ENCODE measurements at places on chromosomes 7 and 10.

DNA sequence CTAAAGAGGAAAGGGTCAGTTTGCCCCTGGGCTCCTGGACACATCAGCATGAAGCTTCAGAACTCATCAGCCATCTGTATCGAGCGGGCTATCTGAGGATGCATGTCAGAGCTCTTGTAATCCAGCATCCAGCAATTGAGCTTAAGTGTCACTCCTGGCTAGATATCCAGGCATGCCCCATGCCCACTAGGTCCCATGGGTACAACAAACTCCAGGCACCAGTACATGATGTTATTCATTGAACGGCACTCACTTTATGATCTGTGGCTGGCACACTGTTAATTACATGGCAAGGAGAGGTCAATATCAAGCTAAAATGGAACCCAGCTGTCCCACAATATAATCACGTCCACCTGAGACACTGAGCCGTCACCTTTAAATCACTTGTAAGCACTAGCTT is 274.2 kb downstream of the ELMO1 start:
- no peak for DNase-seq

DNA sequence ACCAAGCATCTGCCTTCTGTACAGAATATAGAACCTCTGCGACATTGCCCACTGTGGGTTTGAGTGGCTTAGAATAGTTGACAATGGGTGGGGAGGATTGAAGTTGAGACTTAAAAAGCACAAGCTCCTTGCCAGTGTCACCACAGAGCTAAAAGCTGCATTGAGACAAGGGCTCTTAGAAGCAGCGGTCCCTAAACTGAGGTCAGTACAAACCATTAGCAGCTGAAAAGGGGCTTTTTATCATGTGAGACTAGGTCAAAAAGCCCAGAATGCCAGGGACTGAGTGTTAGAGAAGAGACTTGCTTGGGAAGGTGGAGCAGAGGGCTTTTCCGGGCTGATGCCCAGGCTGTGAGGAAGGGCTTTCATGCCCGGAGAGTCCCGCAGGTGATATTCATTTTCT is 91.3 kb downstream of the POU6F2 start:
- DNase-seq: no peak

DNA sequence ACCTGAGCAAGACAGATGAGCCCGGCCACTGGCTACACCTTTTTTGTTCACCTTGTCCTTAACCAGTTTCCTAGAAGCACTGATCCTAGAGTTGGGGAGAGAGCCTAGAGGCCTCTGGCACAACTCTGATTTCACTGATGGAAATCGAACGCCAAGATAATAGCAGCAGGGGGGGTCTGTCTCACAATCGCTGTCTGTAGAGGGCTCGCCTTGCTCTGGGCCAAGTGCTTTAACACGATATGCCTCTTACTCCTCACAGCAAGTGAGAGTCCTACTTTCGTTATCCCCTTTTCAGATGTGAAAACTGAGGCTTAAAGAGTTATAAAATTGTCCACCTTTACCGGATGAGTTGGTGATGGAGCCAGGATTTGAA is 472 bp downstream of the RASSF4 start:
- no peak for DNase-seq

- DNase-seq: peak; percentile 33
Measured at GRCh38 chr10:23325132-23325531, 19.5 kb downstream of the C10orf67 start.

DNA sequence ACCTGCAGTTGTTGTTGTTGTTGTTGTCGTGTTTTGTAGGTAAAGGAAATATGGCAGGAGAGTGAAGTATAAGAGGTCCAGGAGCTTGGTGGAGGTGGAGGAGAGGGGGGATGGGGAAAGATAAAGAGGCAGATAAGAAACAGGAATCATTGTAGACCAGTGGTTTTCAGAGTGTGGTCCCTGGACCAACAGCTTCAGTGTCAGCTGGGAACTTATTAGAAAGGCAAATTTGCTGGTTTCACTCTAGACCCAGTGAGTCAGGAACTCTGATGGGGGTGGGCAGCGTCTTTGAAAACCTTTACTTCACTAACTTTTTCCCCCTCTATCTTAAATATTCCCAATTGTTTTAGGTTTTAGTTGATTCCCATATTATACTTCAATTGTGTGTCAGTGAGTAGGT is 241.5 kb downstream of the AUTS2 start:
- no peak for DNase-seq

GRCh38 chr10:15163253-15163828 is 5.2 kb downstream of the NMT2 start:
- peak; percentile 79 for DNase-seq

DNA sequence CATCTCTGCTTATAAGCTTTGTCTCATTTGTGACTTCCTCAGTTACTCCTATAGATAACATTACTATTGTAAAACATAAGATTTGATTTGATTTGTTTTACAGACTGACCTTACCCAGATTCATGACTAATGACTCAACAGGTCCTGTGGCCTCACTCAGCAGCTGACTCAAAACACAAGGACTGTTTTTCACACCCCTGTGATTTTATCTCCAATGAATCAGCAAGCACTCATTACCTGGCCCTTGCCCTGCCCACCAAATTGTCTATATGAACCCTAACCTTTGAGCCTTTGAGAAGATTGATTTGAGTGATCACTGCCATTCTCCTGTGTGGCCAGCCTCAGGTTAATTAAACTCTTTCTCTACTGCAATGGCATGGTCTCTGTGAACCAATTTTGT is 1064.6 kb upstream of the LRRTM3 start:
- no peak for DNase-seq

DNA sequence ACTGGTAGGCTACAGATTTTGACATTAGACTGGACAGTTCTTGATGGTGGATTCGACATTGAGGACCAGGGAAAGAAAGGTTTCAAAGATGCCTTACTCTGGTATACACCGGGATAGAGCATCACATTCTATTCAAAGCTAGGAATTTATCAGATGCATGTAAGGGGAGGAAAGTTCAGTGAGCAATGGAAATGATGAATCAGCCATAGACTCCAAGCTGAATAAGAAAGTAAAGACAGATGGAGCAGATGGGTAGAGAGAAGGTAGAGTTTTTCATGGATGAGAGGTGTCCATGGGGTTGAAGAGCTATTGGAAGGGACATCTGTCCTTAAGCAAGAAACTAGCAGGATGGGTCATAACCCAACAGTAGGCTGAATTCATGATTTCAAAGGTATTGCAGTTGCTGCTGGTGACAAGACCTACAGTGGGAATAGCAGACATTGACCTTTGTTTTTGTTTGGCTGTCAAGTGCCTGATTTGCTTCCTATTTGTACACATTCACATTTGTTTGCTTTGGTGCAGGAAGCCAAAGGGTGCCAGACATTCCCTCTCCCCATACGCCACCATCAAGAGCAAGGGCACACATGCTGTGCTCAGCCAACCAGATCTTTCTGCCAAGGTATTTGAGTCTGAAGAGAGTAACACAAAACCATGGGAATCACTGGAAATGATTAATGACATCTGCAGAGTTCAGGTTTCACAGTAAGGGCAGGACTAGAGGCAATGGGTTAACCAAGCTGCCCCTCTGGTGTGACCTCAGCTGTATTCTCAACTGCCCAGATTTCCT is 8.6 kb upstream of the CACUL1 start:
- DNase-seq: no peak

- DNase-seq: no peak
Measured at GRCh38 chr10:33478089-33478674, 143.7 kb upstream of the NRP1 start.

GRCh38 chr7:104106108-104106905 is 101.5 kb downstream of the ORC5 start:
- DNase-seq: no peak

- DNase-seq: no peak
Measured at GRCh38 chr10:77204171-77204570, 433.4 kb downstream of the KCNMA1 start.

- DNase-seq: no peak
Measured at GRCh38 chr10:89659143-89660131, 14.4 kb upstream of the PANK1 start.

- no peak for DNase-seq
Measured at GRCh38 chr7:13276977-13277376, 589.5 kb downstream of the ARL4A start.

- DNase-seq: no peak
Measured at GRCh38 chr7:3002631-3003030, 41.0 kb downstream of the CARD11 start.

DNA sequence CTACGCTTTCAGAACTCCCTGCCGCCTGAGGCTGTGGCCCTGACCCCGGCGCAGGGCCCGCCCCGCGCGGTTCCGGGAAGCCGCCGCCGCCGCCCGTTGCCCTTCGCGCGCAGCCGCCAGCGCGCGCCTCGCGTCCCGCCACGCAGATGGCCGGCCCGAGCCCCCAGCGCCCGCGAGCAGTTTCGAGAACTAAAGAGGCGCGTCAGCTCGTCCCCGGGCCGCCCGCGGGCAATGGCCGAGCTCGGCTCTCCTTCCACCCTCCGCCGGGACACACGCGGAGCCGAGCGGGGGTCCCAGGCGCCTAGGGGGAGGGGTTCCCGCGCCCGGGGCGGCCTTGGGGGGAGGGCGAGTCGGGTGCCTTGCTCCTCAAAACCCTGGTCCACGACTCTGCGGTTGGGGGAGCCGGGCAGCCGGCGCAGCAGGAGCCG is 1.8 kb downstream of the HNRNPF start:
- DNase-seq: peak; percentile 78

- no peak for DNase-seq
Measured at GRCh38 chr7:70701477-70701876, 430.5 kb upstream of the GALNT17 start.

- peak; percentile 90 for DNase-seq
Measured at GRCh38 chr7:4774658-4775249, 669 bp upstream of the AP5Z1 start.

- peak; percentile 79 for DNase-seq
Measured at GRCh38 chr10:27558612-27559020, 54.5 kb downstream of the RAB18 start.

- no peak for DNase-seq
Measured at GRCh38 chr7:24869572-24869971, 110.4 kb downstream of the OSBPL3 start.

- no peak for DNase-seq
Measured at GRCh38 chr10:132714096-132714985, 71.6 kb downstream of the NKX6-2 start.

GRCh38 chr10:60099998-60100747 is 193.8 kb upstream of the CCDC6 start:
- DNase-seq: peak; percentile 71

- no peak for DNase-seq
Measured at GRCh38 chr10:50565301-50566083, 58.3 kb downstream of the SGMS1 start.

DNA sequence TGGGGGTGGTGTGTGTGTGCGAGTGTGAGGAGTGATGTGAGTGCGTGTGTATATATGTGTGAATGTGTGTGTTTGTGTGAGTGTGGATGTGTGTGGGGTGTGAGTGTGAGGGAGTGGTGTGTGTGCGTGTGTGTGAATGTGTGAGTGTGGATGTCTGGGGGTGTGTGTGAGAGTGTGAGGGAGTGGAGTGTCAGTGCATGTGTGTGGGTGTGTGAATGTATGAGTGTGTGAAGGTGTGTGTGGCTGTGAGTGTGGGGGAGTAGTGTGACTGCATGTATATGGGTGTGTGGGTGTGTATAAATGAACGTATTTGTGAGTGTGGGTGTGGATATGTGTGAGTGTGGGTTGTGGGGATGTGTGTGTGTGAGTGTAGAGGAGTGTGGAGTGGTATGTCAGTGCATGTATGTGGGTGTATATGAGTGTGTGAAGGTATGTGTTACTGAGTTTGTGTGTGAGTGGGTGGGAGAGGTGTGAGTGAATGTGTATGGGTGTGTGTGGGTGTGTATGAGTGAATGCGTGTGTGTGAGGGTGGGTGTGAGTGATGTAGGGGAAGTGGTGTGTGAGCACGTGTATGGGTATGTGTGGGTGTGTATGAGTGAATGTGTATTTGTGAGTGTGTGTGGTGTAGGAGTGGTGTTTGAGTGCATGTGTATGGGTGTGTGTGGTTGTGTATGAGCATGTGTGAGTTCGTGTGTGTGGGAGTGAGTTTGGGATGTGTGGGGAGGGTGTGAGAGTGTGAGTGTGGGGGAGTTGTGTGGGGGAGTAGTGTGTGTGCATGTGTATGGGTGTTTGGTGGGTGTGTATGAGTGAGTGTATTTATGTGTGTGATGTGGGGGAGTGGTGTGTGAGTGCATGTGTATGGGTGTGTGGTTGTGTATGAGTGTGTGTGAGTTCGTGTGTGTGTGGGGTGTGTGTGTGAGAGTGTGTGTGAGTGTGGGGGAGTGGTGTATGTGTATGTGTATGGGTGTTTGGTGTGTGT is 28.5 kb upstream of the NUB1 start:
- DNase-seq: no peak

GRCh38 chr7:154640266-154640865 is 362.6 kb downstream of the PAXIP1 start:
- DNase-seq: no peak

All from suppressor macrophage treated with lipopolysaccharide for 1 hour (primary cell).